ENCODE measurements at places on chromosomes 11 and 22. TPM values are rescaled to one million over a fixed set of nuclear protein-coding genes. Genes with fewer than 3 reads are reported as not detected.

The CYB5R3 gene
- 443 TPM for total RNA-seq

The RNF121 gene
- 27.4 TPM for total RNA-seq

The KRTAP5-10 gene
- not detected for total RNA-seq

The KCTD14 gene
- 0.51 TPM for total RNA-seq

The BTBD18 gene
- not detected for total RNA-seq

The PLAAT4 gene
- 19.3 TPM for total RNA-seq

The FSHB gene
- total RNA-seq, result not detected

The TCP11L1 gene
- 25.4 TPM for total RNA-seq

The HEPN1 gene
- not detected for total RNA-seq

The AIFM3 gene
- 2.6 TPM for total RNA-seq

The RFPL1 gene
- not detected for total RNA-seq

The CHEK1 gene
- total RNA-seq, result 2.5 TPM

The SLC22A9 gene
- not detected for total RNA-seq

The C11orf97 gene
- total RNA-seq, result not detected

The MYBPC3 gene
- total RNA-seq, result 0.37 TPM

The OR2AT4 gene
- total RNA-seq, result not detected

The OR5AR1 gene
- total RNA-seq, result not detected

The LDHAL6A gene
- not detected for total RNA-seq

The CCDC87 gene
- total RNA-seq, result 0.46 TPM

The SYT12 gene
- 0.37 TPM for total RNA-seq

The DDI1 gene
- not detected for total RNA-seq

GRCh38 chr22:42805998-42806830 is 50.9 kb downstream of the ARFGAP3 start:
- DNase-seq, result no peak

DNA sequence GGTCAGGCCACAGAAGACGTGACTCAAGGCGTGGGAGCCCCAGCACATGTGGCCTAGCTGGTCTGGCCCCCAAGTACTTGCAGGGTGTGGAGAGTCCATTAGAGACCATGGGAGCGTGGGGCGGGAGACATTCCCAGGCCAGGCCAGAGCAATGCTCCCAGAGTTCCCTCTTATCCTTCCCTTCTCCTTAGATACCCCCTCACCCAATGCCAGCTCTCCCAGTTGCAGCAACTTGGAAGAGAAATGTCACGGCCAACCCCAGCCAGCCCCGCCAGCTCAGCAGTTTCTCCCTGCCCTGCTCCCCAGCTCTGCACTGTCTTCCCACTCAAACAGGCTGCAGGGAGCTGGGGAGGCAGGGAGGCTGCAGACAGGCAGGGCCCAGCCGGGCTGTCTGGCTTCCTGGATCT is 65.4 kb upstream of the TSPAN18 start:
- no peak for DNase-seq

- DNase-seq, result no peak
Observed at GRCh38 chr11:20261526-20261925, 101.3 kb upstream of the DBX1 start.

DNA sequence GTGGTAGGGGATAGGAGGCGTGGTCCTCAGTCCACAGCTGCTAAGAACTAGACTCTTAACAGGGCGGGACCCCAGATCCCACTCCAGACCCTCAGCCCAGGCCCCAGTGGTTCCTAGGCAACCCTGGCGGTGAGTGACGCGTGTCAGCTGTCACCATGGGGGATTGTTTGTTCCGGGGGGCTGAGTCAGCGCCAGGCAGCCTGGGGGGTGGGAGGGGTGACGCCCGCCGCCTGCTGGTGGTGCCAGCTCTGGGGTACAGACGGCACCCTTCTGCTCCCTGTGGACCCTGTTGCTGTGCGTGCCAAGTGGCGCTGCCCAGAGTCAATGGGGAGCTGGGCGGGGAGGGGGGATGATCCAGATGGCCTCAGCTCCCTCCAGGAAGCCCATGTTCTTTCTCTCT is 2.5 kb downstream of the CNIH2 start:
- no peak for DNase-seq

GRCh38 chr22:24772493-24773220 is 1.9 kb downstream of the PIWIL3 start:
- DNase-seq, result no peak

DNA sequence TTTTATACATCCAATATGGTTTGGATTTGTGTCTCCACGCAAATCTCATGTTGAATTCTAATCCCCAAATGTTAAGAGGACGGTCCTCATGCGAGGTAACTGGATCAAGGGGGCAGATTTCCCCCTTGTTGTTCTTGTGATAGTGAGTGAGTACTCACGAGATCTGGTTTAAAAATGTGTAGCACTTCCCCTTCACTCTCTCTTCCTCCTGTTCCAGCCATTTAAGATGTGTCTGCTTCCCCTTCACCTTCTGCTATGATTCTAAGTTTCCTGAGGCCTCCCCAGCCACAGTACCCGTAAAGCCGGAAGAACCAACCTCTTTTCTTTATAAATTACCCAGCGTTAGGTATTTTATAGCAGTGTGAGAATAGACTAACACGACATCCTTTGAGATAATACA is 98.6 kb downstream of the TTC28 start:
- no peak for DNase-seq

DNA sequence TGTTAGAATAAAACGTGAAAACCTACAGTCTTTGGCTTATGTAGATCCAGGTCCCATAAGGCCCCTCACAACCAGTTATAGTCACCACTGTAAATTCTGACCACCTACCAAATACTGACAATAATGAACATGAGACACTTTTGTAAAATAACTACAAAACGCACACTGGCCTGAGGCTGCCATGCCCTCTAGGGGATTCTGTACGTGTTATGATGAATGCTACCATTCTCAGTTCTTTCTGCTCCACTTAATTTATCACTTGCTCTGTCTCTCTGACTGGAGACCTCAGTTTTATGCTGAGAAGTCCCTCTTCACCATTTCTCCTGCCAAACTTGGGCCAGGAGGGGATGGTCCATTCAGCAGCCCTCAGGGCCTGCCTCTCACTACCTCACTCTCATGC is 18.7 kb upstream of the TMPRSS5 start:
- DNase-seq, result no peak

DNA sequence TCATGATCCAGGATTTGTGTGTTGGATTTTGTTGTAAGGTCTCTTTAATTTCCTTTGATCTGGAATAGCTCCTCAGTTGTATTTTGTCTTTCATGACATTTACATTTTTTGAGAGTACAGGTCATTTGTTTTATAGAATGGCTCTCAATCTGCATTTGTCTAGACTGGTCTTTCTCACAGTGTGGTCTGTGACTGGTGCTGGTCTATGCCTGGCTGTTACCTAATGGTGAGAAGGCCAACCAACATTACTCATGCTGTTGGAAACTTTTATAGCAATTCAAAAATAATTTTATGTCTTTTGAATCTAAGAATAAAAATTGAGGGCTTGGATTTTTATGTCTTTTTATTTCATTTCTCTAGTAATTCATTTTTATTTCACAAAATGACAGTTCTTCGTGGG is 3.9 kb upstream of the NCR3LG1 start:
- no peak for DNase-seq

GRCh38 chr11:17462940-17463339 is 13.7 kb downstream of the ABCC8 start:
- DNase-seq, result no peak

GRCh38 chr11:130528298-130529261 is 80.1 kb downstream of the ADAMTS15 start:
- DNase-seq, result no peak

GRCh38 chr22:46848197-46848596 is 85.7 kb downstream of the TBC1D22A start:
- no peak for DNase-seq

GRCh38 chr11:127110542-127110941 is 110.0 kb upstream of the KIRREL3 start:
- no peak for DNase-seq

DNA sequence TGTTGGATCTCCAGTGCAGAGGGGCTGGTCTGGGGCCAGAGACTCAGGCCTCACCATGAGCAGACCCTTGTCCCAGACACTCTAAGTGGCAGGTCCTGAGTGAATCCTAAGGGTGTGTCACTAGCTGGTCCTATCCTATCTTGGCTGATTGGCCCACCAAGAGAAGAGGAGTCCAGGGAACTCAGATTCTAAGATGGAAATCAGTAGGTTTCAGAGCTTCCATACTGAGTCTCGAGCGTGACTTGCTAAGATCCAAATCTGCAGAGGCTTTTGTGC is 10.9 kb downstream of the POU2AF1 start:
- no peak for DNase-seq

- peak; percentile 85 for DNase-seq
Observed at GRCh38 chr11:1876361-1877063, 15.2 kb downstream of the PRR33 start.

GRCh38 chr11:118264569-118265465 is 720 bp upstream of the MPZL2 start:
- no peak for DNase-seq

GRCh38 chr11:79313530-79313913 is 127.3 kb downstream of the TENM4 start:
- DNase-seq, result no peak

GRCh38 chr11:124069429-124070401 is 28.6 kb upstream of the OR10G7 start:
- DNase-seq, result no peak

GRCh38 chr11:96520939-96521338 is 131.1 kb downstream of the JRKL start:
- DNase-seq, result no peak

DNA sequence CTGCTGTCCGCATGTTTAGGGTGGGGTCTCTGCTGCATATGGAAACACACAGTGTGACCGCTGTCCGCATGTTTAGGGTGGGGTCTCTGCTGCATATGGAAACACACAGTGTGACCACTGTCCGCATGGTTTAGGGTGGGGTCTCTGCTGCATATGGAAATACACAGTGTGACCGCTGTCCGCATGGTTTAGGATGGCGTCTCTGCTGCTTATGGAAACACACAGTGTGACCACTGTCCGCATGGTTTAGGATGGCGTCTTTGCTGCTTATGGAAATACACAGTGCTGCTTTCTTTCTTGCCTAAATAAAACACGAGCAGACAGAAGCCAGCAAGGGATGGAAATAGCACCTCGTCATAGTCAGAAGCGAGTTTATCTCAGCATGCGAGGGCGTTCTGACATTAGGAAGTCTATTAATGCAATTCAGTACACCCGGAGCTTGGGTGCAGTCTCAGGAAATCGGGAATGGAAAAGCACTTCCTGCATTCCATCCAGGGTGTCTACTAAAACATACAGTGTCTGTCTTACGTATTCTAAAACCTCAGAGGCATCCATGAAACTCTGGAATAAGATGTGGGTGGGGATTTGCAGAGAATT is 32.6 kb upstream of the TOLLIP start:
- DNase-seq, result no peak

GRCh38 chr11:61921446-61921845 is 4.1 kb upstream of the RAB3IL1 start:
- DNase-seq, result peak; percentile 30

DNA sequence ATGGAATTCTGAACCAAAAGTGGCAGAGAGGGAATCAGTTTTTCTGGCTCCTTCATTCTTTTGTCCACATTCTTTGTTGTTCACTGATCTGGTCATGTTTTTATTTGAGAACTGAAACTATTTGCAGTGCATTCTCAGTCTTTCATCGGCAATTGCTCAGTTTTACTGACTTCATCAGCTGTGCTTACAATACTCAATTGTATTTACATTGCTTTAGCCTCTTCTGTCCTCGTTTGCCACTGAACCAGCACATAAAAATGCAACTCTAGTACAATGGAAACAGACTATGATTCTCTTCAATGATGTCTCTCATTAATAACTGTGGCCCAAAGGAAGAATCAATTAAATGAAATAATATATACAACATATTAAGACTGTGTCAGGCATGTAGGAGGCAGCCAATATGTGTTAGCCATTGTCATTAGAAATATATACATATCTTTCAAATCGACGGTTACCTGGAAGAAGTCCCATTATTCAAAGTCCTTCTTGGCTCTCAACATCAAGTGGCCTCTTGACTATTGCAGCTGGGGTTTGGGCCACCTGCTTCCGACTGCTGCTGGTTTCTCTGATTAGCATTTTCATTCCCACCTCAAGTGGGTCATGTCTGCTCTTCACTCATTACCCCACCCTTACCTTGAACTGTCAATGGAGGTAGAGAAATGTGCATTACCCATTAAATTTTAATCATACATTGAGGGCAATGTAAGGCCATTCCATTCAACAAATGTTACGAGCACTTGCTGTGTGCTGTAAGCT is 600.1 kb downstream of the INSC start:
- no peak for DNase-seq

DNA sequence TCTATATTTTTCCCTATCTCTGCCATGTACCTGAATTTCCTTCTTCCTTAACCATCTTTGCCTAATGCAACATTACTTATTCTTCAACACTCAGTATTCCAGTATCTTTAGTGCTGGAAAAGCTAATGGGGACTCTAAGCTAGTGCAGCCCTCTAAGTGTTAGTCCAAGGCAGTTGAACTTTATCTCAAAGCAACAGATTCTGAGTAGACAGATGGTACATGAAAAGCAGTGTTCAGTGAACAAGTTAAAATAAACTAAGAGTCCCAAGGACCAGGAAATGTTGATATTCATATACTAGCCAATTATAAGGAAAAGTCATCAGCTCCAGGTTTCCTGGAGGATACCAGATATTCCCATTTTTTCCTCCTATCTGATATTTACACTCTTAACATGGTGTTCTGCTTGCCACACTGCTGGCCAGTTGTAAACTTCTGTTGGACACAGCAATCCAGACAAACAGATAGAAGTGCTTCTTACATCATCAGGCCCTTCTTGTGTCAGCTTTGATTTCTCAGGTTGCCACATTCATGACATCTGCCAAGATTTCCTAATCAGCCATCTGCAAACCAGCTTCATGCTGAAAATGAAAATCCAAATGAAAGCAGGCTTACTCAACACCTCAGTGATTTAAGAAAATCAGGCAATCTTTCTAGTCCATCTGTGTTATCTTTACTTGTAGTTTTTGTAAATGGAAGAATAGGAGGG is 255.9 kb upstream of the POU2AF2 start:
- no peak for DNase-seq

- no peak for DNase-seq
Observed at GRCh38 chr11:34928960-34929680, 12.7 kb downstream of the PDHX start.

- no peak for DNase-seq
Observed at GRCh38 chr11:47998733-47999359, 18.5 kb downstream of the PTPRJ start.

- peak; percentile 50 for DNase-seq
Observed at GRCh38 chr11:16789560-16790485, 51.4 kb downstream of the C11orf58 start.

DNA sequence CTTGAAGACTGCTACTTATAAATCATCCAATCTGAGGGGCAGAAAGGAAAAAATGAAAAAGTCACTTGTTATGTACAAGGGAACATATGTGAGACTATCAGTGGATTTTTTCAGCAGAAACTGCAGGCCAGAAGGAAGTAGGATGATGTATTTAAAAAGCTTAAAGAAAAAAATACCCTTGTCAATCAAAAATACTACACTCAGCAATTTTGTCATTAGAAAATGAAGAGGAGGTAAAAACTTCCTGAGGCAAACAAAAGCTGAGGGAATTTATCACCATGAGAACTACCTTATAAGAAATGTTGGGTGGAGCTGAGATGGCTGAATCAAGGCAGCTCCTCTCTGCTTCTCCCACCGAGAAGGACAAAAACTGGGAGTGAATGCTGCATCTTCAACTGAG is 21.1 kb downstream of the MRGPRX2 start:
- DNase-seq, result no peak

GRCh38 chr22:38966380-38966702 is 8.9 kb downstream of the APOBEC3A start:
- DNase-seq, result no peak

All from posterior vena cava (tissue), 2 donors.